Occipital lobe (tissue), 3 donors: ENCODE measurements at places on chromosomes 3 and 15. TPM values are rescaled to one million over a fixed set of nuclear protein-coding genes. Genes with fewer than 3 reads are reported as not detected.

Gene ITGA11
- total RNA-seq: 0.62 TPM

Gene ZBBX
- total RNA-seq: 6.1 TPM

Gene C3orf20
- 0.16 TPM for total RNA-seq

Gene ATP8B4
- total RNA-seq: 6.6 TPM

Gene SNTN
- not detected for total RNA-seq

DNA sequence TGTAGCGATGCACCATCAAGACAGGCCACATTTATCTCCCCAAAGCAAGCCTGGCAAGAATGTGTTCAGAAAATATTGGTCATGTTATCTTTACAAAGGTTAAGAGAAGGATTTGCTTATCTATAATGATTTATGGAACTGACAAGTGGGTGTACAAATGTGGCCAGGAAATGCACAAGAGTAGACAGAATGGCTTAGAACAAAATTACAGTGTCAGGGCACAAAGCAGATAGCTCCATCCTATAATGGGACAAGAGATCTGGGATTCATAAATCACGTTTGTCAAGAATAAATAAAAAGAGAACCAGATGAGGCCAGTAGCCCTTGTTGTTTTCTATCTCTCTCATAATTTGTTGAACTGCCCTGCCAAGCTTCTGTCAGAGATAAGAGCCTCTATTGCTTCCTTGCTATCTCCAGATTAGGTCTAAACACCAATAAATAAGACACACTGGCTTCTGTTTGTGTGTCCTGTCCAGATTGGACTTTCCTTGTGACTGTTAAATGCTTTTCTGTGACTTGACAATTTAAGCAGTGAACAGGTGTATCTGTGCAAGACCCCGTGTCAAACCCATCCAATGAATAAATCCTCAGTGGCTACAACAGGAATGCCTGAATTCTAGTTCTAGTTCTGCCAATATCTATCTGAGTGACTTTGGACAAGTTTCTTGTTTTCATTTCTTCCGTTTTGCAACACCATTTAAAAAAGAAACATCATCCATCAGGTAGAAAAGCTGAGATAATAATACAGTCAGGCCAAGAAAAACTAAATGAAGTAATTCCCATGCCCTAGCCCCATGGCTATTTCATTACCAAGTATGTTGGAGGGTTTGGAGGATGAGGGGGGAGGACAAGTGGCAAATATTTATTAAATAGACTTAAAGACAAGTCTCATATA, 157.2 kb downstream of the DCLK3 start:
- no peak for DNase-seq

DNA sequence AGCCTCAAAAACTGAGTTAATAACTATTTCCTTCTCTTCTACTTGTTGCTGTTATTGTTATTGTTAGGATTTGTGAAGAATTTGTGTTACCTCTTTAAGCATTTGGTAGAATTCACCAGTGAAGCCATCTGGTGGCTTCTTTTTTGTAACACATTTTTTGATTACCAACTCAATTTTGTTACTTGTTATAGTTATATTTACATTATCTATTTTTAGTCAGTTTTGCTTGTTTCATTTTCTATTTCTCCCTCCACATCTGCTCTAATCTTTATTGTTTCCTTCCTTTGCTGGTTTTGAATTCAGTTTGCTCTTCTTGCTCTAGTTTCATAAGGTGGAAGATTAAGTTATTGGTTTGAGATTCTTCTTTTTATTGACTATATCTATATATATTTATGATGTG, 3.7 kb upstream of the SLC9C1 start:
- no peak for DNase-seq

- no peak for DNase-seq
Measured at GRCh38 chr3:30639937-30640336, 33.5 kb downstream of the TGFBR2 start.

- DNase-seq: no peak
Measured at GRCh38 chr3:134325706-134326105, 48.5 kb downstream of the AMOTL2 start.

- DNase-seq: no peak
Measured at GRCh38 chr3:188993181-188993580, 178.6 kb upstream of the TPRG1 start.

DNA sequence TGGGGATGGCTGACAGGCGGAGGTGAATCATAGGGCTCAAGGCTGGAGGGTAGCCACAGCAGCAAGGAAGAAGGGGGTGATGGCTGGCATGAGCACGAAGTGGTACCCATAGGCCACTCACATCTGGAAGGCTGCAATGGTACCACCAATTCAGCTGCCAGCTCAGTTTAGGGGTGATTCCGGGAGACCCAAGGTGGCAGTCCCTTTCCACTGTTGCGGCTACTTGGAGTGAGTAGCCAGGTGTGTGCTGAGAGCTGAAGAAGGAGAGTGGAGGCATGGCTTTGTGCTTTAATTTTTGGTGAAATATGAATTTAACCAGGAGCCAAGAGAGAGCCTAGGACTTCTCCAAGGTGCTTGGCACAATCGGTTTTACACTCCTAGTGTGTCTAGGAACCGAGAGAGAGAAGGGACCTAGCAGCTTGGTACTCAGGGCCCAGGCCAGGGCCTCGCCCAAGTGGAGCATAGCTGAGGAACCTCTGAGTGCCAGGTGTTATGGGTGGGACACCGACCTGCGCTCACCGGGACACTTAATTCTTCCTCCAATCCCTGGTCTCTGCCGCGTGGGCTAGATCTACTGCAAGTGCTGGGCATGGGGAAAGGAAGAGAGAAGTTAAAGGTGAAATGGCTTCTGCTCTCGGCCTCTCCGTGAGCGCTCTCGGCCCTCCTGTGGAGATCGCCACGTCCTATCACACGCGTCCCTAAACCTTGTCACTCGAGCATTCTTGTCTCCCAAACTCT, 32.2 kb upstream of the POLG start:
- no peak for DNase-seq

DNA sequence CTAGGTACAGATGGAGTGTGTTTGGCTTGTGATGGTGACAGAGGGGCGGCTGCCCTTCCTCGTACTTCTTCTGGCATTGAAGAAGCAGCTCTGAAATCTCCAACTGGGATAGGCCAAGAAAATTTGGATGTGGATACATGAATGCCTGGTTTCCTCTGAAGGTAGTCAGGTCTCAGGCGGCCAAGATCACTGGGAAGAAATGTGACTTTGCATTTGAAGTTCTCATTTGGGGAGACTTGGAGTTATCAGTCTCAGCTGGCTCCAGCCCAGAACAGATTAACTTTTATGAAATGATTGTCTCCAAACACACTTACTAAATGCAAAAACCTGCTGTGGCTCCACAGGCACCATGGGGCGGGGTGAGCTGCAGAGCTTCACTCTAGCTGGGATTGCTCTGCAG, 215.9 kb downstream of the THSD4 start:
- no peak for DNase-seq

GRCh38 chr3:73031573-73032103, 29.8 kb upstream of the EBLN2 start:
- DNase-seq: no peak

DNA sequence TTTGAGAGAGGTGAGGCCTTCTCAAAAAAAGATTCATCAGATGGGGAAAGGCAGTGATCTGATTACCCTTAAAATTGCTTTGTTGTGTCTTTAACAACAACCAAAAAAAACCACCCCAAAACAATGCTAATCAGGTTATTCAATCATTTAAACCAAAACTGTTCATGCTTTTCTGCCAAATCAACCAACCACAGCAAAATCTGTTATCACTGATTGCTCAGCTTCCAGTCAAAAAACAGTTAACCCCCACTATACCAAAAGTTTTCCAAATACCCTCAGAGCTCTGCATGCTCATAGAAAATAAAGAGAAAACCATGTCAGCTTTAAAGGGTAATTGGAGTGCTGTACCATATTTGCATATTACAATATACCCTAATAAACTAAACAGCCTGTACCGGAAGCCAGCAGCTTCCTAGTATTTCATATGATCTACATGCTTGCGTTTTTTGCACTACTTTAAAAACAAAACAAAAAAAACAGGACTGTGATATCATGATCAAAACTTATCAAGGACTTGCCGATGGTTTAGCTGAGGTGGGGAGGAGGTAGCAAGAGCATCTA, 22.8 kb downstream of the SATB1 start:
- DNase-seq: no peak

- no peak for DNase-seq
Measured at GRCh38 chr3:142929109-142929508, 34.4 kb downstream of the PAQR9 start.

- no peak for DNase-seq
Measured at GRCh38 chr3:54020436-54020835, 101.9 kb upstream of the CACNA2D3 start.

GRCh38 chr15:69080295-69081248, 66.1 kb downstream of the NOX5 start:
- DNase-seq: no peak

DNA sequence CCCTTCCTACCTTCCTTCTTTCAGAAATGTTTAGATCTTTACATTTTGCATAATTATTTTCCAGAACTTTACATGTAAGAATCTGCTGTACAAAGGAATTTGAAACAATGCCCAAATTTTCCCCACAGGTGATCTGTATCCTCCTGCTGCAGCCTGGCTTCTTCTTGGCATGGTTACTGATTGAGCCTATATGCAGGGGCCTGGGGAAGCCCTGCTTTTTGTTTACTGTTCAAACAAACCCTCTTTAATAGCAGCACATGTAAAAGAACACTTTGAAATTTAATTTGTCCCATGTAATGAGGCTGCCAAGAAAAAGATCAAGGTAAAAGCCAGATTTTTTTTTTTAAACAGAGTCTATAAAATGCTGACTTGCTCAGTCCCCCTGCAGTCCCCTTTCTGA, 432.2 kb downstream of the TUSC7 start:
- no peak for DNase-seq

DNA sequence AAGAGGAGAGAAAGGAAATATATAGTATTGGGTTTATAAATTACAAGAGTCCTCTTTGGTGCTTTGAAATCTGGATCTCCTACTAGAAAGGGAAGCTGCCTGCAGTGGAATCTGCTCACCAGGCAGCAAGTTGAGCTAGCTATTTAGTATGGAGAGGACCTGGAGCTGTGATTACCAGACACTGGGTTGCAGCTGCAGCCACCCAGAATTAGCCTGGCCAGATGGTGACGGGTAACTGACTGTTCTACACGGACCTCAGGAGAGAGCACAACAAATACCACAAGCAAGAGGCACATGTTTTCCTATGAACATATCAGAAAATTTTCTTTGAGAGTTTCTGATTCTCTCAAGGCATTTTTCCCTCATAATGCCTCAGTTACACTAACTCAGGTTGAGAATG, 46.5 kb downstream of the SYNPR start:
- DNase-seq: no peak

- DNase-seq: no peak
Measured at GRCh38 chr15:85029221-85029620, 47.6 kb downstream of the PDE8A start.

- DNase-seq: no peak
Measured at GRCh38 chr15:39181940-39182339, 398.9 kb upstream of the THBS1 start.

- no peak for DNase-seq
Measured at GRCh38 chr3:66706890-66707289, 206.1 kb upstream of the LRIG1 start.

DNA sequence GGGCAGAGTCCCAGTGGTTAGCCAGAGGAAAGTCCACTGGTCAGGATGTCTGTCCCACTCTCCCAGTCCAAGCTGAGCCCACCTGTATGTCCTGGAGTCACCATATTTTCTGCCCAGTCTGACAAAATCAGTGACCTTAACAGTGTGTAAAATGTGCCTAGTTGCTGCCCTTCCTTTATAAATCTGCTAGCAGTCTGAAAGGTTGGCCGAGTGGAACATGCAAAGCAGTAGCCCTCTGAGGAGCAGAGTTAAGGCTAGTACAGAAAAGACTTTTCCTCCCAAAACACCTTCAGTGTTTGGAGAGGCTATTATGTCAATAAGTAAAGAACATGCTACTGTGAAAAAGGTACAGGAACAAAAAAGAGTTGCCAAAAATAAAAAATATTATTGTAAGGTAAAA, 15.3 kb downstream of the TTC21A start:
- DNase-seq: no peak

GRCh38 chr15:71997691-71998090, 120.3 kb downstream of the MYO9A start:
- DNase-seq: no peak

DNA sequence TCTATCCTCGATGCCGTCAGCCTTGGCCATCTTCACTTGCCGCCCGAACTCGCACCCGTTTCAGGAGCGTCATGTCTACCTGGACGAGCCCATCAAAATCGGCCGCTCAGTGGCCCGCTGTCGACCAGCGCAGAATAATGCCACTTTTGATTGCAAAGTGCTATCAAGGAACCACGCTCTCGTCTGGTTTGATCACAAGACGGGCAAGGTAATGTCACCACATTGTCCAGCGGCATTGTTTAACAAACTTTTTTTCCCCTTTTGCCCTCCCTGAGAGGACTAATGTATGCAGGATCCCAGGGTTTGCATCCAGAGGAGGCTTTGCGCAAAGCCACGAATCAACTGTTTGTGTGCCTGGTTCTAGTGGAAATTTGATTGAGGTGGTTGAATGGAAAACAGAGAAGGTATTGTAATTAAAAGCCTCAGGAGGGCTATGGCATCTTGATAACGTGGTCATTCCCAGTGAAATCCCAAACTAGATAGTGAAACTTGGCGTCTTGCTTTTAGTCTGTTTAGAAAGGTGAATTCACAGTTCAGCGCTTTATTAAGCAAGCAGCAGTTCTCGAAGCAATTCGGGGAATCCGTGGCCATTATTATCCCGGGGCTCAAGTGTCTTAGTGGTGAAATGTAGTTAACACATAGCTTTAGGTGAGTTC, 1.7 kb downstream of the SLMAP start:
- DNase-seq: no peak

DNA sequence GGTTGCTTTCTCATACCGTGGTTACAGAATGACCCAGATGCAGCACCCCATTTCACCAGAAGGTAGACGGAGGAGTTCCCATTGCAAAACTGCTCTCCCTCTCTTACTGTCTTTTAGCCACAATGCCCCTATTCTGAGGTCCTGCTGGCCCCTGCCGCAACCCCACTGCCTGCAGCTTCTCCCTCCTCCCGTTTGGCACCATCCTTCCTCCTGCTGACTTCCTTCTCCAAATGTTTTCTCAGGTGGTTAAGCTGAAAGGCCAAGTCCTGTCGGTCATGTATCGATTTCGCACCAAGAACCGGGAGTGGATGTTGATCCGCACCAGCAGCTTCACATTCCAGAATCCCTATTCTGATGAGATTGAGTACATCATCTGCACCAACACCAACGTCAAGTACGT, 132.3 kb upstream of the ABHD17C start:
- no peak for DNase-seq

DNA sequence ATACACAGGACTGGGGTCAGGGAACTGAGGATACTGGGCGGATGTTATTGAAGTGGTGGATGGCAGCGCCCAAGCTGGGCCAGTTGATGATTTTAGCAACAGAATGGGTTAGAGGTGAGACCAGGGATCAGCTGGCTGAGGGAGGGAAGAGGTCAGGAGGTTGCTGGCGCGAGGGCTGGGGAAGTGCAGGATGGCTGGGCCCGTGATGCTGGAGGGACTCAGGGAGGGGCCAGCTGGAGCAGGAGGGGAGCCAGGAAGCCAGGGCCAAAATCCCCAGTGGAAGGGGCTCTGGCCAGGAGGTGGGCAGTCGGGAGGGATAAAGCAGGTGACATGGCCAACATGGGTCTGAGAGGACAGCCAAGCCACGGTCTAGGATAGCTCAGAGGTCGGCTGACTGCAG, 178.0 kb downstream of the NSMCE3 start:
- no peak for DNase-seq
